Stimulated activated CD4-positive, alpha-beta T cell treated with anti-CD3 and anti-CD28 coated beads, TNF-alpha, amount 100 ng/mL, for 24 hours (primary cell): ENCODE measurements at places on chromosomes 4 and X.

GRCh38 chr4:2886622-2887021, 43.0 kb downstream of the ADD1 start:
- no peak for DNase-seq

- DNase-seq: no peak
Measured at GRCh38 chr4:10554694-10555093, 97.5 kb upstream of the ZNF518B start.

- no peak for DNase-seq
Measured at GRCh38 chr4:153518637-153519389, 52.7 kb downstream of the TMEM131L start.

DNA sequence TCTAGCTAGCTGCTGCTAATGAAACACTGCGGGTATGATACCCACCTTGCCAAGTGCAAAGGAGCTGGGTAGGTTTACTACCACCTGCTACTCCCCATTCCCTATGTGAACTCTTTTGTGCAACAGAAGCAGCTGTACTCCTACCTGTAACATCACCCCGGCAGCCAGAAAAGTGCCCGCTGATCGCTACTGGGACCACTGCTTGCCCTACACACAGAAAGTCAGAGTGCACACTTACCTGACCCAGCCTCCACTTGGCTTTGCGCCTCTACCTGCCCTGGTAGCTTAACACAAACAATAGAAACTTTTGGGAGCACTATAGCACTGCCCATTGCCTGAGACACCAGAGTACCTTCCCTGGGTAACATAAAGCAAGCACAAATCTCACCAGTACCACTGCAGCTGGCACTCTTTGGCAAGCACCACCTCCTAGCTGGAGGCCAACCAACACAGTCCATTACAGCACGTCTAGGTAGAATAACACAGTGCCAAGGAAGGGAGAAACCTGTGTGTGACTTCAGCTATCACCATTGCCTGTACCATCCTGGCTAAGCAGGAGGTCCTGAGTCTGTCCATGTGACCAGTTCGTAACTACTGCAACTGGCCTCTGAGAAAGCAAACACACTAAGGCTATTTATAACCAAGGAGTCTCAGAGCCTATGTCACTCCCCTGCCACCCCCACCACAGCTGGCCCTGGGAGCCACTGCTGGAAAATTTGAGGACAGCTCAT, 80.1 kb downstream of the CENPC start:
- DNase-seq: no peak

DNA sequence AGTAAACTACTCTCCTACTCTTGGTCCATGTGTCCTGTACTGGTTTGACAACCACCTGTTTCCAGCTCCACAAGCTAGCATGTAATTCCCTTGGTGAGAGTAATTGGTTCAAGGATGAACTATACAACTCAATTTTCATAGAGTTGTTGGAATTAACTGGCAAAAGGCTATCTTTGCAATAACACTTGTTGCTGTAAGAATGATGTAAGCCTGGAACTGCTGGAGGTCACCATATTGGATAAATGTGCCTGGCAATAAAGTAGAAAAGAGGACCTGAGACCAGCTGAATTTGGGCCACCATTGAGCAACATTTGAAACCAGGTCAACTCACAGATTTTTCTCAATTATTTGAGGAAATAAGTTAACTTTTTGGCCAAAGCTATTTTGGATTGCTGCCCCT, 175.5 kb downstream of the CAMK2D start:
- no peak for DNase-seq

DNA sequence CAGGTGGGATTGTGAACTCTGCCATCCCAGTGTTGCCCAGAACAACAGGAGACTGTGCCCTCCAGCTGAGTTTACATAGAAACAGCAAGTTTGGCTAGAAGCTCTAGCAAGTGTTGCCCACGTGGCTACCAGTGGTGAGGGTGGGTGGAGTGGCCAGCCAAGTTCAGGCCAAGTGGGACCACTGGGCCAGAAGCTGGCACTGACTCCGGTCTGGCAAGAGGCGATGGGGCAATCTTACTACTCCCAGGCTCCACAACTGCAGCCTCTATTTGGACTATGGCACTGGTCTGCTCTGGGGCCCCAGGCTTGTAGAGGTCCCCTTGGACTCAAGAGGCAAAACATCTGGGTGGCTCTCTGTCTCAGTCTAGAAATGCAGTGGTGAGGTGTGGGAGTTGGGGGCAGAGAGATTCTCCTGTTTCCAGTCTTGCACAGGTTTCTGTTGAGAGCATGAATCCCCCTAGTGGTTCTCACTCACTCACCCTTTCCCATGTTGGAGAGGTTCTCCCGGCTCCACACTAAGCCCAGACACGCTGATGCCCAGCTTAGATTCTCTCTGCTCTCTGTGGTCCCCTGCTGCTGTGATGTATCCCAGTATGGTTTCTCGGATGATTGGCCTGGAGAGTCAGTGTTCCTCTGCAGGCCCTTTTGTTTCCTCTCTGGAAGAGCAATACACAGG, 615.3 kb downstream of the PDHA2 start:
- DNase-seq: no peak

DNA sequence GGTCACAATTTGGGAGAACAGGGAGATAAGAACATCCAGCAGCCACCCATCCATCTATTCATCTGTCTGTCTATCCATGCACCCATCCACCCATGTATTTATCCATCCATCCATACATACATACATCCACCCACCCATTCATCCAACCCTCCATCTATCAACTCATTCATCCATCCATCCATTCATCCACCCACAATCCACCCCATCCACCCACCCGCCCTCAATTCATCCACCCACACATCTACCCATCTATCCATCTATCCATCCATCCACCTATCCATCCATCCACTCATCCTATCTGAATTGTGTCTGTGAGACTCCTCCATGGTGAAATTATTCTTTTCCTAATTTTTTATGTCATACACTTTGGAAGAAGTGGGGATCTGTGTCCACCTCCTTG, 6.8 kb upstream of the CD99 start:
- no peak for DNase-seq

DNA sequence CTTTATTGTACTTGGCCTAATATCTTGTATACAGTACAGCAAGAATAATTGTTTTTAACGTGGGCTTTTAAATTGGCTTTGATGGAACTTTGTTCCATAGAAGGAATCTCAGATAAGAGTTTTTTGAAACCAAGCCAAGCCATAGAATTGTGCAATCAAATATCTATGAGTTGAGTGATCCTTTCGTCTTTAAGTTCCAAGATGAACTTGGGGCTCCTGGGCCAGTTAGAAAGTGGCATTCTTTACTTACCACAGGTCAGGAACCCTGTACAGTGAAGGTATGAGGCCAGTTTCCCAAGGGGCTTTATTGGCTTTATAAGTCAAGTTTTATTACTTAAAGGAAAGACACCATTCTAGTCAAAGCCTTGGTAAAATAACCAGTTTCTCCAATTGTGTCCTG, 2104.2 kb downstream of the PCDH7 start:
- DNase-seq: no peak

- peak; percentile 14 for DNase-seq
Measured at GRCh38 chrX:38804682-38805431, 3.6 kb downstream of the MID1IP1 start.

DNA sequence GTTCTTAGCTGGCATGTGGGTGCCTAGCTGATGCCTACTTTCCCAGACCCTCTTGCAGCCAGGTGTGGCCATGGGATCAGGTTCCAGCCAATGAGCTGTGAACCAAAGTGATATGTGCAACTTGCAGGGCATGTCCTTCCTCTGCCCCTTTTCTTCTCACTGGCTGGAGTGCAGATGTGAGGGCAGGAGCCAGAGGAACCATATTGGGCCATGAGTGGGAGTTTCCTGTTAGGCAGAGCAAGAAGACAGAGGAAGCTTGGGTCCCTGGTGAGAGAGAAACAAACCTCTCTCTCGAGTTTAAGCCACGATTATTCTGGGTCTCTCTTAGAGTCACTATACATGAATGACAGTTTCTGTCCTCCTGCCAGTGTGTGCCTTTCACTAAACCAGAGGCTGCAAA, 120.4 kb upstream of the STX18 start:
- DNase-seq: no peak

- DNase-seq: no peak
Measured at GRCh38 chrX:40579900-40580536, 752 bp upstream of the ATP6AP2 start.
